Stimulated activated CD4-positive, alpha-beta T cell treated with anti-CD3 and anti-CD28 coated beads, Interleukin-12 subunit alpha, Interleukin-12 subunit beta, amount 100 ng/mL, for 4 hours (primary cell): ENCODE measurements at places on chromosomes 7 and 10.

- DNase-seq = no peak
Measured at GRCh38 chr7:105336009-105336408, 52.7 kb downstream of the SRPK2 start.

- DNase-seq = no peak
Measured at GRCh38 chr7:30787486-30787885, 16.3 kb downstream of the MINDY4 start.

- DNase-seq = no peak
Measured at GRCh38 chr10:48194830-48195229, 79.7 kb downstream of the FRMPD2 start.

GRCh38 chr10:47321521-47322195, 596 bp upstream of the GDF2 start:
- DNase-seq = no peak

GRCh38 chr10:71363936-71364335, 32.8 kb upstream of the CDH23 start:
- DNase-seq = no peak

DNA sequence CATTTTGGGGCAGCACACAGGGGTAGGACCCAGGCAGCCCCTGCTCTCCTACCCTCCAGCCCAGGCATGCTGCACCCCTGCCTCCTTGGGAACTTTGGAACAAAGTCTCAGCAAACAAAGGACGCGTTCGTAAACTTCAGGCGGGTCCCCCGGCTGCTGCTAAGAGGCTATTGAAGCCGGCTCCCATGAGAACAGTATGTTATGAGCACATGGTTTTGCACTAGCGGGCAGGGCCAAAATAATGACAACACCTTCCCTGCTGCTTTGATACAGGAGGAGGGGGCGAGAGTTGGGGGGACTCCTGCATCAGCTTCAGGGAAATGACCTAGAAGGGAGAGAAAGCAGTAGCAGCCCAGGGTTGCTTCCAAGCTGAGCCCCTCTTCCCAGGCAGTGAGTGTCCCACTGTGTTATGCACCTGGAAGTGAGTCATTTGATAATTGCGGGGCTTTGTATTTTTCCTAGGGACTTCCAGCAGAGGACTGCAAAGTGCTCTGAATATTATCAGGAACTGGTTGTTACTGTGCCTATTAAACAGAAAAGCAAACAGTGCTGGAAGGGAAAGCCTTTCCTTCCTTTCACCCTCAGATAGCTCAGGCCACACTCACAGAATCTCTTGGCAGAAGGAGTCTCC, 6.9 kb downstream of the ITPRIP start:
- DNase-seq = no peak

DNA sequence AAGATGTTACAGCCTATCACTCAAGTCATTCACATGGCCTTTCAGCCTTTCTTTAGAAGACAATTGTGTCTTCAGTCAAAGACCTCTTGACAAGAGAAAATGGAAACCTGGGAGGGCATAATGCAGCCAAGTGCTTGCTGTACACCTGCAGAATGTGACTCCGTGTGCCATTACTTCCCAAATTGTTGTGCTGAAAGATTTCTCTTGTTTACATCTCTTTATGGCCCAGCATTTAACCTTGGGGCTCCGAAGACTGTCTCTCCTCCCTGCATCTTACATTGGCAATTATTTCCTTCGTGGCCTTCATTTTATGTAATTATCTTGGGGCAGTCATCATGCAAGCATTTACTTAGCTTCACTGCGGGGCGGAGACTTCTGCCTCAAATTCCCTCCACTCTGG, 287.0 kb downstream of the TCF7L2 start:
- DNase-seq = no peak

DNA sequence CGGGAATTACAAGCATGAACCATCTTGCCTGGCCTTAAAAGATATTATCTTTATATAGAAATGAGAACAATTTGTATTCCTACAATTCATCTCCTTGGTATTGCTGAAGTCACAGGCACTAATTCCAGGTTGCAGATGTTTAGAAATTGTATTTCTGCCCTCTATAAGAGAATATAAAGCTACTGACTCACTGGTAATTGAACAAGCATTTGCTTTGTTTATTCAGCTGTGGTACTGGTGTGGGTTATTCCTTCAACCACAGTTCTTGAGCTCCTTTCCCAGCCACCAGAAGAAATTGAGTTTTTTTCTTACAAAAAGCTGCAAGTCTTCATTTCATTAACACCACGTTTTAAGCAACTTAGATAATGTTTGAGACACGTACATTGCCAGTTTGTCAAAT, 29.0 kb upstream of the MPP7 start:
- no peak for DNase-seq

- no peak for DNase-seq
Measured at GRCh38 chr7:112381311-112382091, 68.8 kb upstream of the IFRD1 start.

- DNase-seq = no peak
Measured at GRCh38 chr7:117810642-117811512, 62.4 kb downstream of the CTTNBP2 start.

DNA sequence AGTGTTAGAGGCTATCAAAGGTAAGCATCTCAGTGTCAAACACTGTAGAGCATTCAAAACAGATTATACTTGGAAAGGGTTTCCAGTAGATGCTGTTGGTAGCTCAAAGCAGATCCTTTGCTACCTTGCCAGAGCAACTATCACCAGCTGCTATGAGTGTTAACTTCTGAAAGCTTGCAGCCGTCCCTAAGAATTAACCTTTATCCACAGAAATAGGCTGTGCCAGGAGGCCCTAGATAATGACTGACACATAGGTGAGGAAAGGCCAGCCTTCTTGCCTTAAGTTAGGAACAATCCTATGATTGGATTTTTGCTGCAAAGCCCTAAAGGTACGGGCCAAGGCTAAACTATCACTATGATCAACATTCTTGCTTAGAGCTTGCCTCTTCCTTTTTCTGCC, 263.2 kb downstream of the DGKB start:
- DNase-seq = no peak

DNA sequence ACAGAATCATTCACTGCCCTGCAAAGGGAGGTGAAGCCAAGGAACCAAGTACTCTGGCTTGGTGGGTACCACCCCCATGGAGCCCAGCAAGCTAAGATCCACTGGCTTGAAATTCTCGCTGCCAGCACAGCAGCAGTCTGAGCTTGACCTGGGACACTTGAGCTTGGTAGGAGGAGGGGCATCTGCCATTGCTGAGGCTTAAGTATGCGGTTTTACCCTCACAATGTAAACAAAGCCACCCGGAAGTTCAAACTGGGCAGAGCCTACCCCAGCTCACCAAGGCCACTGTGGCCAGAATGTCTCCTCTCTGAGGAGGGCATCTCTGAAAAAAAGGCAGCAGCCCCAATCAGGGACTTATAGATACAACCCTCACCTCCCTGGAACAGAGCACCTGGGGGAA, 1050.0 kb upstream of the GHITM start:
- DNase-seq = no peak

DNA sequence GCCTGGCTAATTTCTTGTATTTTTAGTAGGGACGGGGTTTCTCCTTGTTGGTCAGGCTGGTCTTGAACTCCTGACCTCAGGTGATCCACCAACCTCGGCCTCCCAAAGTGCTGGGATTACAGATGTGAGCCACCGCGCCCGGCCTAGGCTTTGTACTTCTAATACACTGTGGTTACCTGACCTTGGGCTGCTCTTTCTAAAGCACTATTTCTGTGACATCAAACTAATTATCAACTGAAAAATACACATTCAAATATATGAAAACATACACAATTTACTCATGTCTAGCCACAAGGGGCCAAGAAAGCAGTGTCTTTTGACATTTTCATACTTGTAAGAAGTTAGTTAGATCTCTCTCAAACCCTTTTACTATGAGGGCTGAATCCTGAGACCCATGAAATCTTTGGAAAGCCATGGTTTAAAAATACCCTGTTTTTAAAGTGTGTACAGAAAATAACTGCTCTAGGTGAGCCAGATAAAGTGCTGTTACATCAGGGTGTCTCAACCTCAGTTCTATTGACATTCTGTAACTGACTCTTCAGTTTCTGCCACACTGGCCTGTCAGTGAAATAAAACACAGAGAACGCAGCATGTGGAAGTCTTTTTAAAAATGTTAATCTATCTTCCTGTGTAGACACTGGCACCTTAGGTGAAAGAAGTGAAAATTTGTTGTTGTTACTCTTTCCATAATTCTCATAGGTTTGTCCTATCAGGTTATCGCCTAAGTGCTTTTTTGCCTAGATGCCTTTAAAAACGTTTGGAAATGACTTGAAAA, 58.8 kb downstream of the CREM start:
- DNase-seq = no peak

- peak; percentile 63 for DNase-seq
Measured at GRCh38 chr7:151085691-151086620, at the start of gene AGAP3. Gene AGAP3 (plus strand): TSS chr7:151086475. CDS start chr7:151086742, 267 bp downstream.

- DNase-seq = no peak
Measured at GRCh38 chr7:1926908-1927306, 256.8 kb downstream of the ELFN1 start.

DNA sequence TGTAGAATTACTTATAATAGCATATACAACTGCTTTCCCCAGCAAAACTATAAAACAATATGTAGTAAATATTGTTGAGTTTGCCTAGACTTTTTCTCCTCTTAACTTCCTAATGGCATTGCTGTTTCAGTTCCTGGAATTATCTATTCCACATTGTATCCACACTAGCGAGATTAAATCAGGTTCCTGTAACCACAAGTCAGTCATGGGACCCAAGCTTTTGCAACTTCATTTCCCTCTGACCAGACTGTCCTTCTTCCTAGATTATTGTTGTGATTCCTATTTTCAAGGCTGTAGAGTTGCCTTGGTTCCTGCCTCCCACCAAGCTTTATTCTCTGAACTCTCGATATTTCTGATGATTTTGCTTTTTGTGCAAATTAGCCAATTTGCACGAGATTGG, 173.3 kb upstream of the ZNF804B start:
- DNase-seq = no peak

DNA sequence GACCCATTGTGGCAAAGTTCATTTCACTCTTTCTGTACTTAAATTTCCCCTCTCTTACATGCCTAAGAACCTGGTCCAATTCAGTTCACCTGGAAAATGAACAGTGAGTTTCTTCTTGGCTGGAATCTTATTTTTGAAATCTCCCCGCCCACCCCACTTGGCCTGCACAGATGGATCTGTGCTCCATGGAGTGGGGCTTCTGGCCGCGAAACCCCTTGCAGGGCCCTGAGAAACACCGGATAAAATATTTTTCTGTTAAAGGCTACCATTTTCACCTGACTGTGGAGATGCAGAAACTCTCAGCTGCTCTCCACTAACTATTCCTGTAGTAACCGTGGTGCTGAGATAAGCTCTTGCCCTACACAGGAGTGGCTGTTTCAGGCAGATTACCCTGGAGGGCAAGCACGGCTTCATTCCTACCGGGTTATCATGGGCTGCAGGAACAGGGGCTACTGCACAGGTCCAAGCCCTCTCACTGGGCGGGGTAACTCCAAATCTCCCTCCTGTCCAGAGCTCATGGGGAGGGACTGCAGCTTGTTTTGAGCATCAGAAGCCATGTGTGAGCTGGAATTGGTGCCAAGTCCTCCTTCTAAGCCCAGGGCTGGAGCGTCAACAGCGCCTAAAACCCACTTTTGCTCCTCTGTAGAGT, 118.9 kb downstream of the PRPF18 start:
- no peak for DNase-seq

GRCh38 chr10:132107186-132107948, 41.6 kb downstream of the JAKMIP3 start:
- no peak for DNase-seq

DNA sequence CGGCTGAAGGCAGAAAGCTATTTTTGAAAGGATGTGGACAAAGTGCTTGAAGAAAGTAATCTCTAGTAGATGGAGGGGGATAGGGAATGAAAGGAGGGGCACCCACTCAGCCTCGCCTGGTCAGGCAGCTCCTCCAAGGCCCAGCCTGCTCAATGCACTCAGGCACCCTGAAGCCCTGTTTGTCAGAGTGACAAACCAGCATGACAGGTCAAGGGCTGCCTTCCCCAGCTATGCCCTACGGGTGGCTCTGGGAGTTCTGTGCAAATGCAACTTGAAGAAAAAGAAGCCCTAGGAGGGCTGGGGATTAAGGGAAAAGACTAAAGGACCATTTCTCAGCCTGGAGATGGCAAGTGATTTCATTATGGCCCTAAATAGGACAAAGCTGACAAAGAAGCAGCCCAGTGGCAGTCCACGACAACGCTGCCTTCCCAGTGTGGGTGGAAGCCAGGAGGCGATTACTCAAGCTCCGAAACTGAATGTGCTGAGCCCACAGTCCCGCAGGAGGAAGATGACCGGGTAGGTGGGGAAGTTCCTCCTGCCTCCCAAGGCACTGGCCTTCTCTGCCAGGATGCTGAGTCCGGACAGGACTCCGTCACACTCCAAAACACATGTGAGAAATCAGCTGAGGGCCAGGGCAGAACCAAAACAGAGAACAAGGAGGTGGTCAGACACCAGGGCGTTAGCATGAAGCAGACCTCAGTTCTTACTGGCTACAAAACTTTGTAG, 16.3 kb downstream of the LIPA start:
- DNase-seq = no peak

DNA sequence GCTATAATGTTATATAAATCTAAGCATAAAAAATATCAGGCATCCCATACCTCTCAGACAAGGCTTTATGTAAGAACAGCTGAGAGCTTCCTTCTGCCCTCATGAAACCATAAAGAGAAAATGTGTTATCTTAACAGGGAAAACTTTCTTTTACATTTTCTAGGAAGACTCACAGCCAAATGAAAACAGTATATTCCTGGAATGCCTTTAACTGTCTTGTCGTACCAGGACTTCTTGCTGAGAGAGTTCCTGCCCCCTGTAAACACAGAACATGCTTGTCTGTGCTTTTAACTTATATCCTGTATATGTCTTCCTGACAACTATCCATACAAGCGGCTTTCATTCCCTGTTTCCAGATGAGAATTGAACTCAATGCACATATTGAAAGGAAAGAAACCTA, 64.8 kb upstream of the AHR start:
- no peak for DNase-seq
